Activated naive CD8-positive, alpha-beta T cell treated with anti-CD3 and anti-CD28 coated beads, Interleukin-2, amount 50 U/mL, for 24 hours (primary cell): ENCODE measurements at places on chromosomes 7 and 10.

DNA sequence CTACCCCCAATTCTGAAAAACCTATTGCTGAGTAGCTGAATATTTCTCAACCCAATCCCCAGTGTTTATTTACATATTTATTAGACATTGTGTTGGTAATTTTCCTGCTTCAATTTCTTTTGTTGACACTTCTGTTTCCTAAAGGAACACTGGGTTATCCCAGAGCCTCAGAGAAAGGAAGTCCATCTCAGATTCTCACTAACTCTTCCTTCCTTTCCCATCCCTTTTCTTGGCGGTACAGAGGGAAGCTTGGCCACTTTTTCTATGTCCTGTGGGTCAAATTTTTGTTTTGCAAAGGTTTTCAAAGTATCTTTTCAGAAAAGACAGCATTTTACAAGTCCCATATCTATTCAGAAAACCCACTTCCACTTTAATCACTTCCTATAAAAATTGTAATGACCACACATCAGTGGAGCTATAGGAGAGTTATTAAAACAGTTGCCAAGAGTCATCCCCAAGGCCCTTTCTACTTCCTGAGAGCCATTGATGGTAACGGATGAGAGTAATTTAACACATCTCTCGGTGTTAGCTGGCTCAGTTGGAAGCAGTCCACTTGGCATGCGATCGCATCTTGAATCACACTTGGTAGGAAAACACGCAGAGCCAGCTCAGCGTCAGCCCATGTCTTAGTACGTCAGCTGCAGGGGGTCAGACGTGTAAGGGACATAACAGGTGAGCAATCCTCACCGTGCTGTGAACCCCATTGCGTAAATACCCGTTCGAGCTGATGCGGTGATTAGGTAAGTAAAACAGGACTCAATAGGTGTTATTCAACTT, 231.1 kb upstream of the ADARB2 start:
- DNase-seq = no peak

DNA sequence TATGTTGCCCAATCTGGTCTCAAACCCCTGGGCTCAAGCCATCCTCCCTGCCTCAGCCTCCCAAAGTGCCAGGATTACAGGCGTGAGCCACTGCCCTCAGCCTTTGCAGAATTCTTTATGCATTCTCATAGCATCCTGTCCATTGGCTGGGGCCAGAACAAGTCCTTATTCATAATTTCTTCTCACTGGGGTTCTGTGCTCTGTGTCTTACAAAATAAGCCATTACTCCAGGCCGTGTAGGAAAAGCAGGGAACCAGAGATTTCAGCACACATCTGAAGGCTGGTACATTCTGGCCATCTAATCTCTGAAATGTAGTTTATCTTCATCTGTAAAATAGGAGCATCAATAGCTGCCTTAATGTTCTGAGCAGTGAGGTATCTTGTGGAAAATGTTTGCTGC, 10.3 kb upstream of the OCM start:
- no peak for DNase-seq

GRCh38 chr10:35916791-35917190, 274.7 kb upstream of the FZD8 start:
- DNase-seq = no peak

- no peak for DNase-seq
Observed at GRCh38 chr7:114629762-114630161, 215.1 kb downstream of the FOXP2 start.
